Activated T-helper 1 cell treated with anti-CD3 and anti-CD28 coated beads, Interleukin-12 subunit alpha, Interleukin-12 subunit beta, Interleukin-2, Interleukin-4 antibody, amounts not matched to agents 30 ng/mL and 10 ng/mL and 1 ng/mL, durations not matched to agents 14 hours and 24 hours and 36 hours (primary cell): ENCODE measurements at places on chromosomes 13 and 19.

DNA sequence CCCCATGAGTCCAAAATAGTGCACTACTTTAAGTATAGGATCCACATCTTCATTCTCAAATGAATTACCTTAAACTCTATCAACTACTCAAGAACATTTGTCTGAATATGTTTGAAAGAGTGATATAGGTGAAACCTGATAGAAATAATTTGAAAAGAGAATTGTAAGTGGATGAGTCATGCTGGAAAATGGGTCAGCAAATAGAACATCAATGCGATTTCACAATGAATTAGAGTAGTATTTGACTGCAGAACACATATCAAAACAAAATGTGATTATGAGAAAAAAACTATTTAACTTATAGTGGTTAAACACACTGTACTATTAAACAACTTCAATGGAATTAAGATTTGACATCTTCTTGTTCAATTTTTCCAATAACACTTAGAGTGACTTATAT lies 300.6 kb upstream of the KLHL1 start:
- DNase-seq = no peak

GRCh38 chr13:74562381-74562780 lies 428.2 kb upstream of the KLF12 start:
- no peak for DNase-seq

GRCh38 chr19:313988-314815 lies 23.0 kb upstream of the PLPP2 start:
- no peak for DNase-seq

- DNase-seq = no peak
These were observed 253.5 kb downstream of the LHFPL6 start for GRCh38 chr13:39349391-39349960.

GRCh38 chr13:112846411-112847115 lies 122.5 kb upstream of the MCF2L start:
- DNase-seq = no peak

GRCh38 chr13:47241446-47241845 lies 344.6 kb upstream of the HTR2A start:
- DNase-seq = no peak

DNA sequence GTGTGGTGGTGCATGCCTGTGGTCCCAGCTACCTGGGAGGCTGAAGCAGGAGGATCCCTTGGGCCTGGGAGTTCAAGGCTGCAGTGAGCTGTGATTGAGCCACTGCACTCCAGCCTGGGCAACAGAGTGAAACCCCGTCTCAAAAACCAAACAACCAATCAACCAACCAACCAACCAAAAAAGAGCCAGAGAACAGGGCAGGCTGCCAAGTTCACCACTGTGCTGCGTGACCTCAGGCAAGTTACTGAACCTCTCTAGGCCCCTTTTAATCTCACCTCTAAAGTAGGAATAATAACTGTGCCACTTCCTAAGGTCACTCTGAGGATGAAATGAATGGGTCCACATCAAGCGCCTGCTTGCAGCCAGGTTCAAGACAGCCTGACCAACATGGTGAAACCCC lies 16.9 kb downstream of the TJP3 start:
- no peak for DNase-seq

DNA sequence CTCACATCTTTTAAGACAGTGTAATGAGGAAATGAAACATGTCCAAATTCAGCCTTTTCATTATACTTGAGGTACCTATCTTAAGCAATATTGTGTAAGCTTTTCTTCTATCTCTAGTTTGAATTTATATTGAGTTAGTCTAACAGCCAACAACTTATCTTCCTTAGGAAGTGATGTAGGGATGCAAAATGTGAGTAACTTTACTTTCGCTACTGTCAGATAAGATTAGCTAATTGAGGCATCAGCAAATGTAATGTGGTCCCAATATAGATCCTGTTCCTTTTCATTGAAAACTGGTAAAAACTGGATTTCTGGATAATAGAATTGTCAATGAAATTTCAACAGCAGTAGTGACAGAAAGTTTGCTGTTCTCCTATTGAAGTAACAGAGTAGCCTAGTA lies 902.2 kb downstream of the GPC5 start:
- no peak for DNase-seq

GRCh38 chr19:29978080-29978479 lies 36.0 kb downstream of the URI1 start:
- no peak for DNase-seq

DNA sequence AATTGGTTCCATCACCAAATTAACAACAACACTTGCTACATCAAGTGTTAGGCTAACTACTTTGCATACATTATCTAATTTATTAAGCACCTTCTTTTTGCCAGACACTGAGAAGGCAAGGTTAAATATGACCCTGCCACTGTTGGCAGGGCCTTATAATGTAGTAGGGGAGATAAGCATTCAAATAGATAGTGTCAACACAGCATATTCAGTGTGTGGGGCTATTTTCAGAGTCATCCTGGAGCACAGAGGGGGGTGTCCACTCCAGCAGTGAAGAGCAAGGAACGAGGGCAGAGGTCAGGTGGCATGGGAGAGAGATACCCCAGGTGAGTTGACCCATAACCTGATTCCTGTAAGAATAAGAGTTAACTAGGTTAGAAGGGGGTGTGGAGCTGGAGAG lies 121.6 kb downstream of the COG6 start:
- no peak for DNase-seq

- DNase-seq = no peak
These were observed 13.2 kb downstream of the MEX3D start for GRCh38 chr19:1554968-1555367.

DNA sequence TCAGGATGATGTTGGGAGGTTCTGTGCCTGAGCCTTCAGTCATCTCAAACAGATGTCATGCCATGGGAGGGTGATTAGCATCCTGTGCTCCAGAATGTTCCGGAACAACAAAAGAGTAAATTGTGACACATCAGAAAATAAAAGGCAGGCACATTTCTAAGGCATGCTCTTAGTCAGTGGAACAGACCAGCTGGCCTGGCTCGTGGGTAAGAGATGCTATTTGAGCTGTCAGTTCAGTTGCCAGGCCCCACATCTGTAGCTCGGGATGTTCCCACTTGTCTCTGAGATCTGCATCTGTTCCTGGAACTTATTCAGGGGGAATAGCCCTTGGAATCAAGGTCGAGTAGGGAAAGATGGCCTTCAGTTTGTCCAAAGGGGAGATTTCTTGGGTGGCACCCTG lies 26.0 kb downstream of the OLFM4 start:
- DNase-seq = no peak

DNA sequence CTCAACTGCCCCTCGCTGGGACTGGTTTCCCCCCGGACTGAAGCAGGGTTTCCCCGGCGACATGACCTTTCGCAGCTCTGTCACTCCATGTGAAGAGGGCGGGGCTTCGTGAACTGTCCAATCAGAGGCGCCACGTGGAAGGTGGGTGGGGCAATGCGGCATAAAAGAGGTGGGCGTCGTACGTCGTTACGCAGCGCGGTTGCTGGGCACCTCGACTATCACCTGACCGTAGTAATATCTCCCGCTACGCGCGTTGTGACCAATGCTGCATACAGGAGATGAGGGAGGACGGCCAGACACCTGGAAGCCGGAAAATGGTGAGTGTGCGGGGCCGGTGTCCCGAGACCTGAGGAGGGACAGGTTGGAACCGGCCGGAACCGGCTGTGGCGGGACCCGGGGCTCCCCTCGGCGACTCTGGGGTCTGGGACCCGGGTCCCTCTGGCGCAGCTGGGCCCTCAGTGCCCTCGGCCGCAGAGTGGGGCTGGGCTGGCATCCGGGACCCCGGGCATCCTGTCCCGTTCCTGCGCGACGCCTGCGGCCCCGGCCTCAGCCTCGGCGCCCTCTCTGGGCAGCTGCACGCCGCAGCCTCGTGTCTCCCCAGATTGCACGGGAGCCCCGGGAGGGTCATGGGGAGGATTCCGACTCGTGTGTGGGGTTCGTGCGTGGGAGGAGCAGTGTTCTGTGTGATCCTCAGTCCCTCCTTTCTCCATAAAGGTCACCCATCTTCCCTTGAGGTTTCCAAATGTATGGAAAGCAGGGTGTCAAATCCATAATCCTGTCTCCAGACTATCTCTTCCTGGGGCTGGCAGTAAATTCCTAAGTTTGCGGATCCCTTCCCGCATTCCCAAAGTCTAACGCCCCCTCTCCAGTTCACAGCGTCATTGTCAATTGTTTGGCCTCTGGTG lies 32.2 kb downstream of the ZNF136 start:
- DNase-seq = no peak

GRCh38 chr13:112938680-112939079 lies 30.3 kb upstream of the MCF2L start:
- no peak for DNase-seq

DNA sequence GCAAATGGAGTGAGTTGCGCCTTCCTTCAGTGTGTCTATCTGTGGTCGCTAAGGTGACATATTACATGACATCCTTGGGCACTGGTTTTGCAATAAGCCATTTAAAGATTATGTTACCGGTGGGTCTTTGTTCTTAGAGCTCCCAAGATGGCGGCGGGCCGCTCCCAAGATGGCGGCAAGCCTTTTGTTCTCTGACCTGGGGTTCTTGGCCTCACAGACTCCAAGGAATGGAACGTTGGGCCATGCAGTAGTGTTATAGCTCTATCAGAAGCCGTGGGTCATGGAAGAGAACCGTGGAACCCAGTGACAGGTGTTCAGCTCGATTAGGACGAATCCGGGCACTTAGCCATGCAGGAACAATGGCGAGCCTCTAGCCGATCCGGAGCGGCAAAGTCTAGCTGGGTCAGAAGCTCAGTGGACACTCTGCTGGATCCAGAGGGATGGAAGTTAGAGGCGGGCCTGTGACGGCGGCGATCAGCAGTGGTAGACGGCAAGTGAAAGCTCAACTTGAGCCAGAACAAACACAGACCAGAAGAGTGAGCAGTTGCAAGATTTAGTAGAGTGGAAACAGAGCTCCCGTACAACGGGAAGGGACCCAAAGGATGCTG lies 188.6 kb downstream of the TEX29 start:
- no peak for DNase-seq

DNA sequence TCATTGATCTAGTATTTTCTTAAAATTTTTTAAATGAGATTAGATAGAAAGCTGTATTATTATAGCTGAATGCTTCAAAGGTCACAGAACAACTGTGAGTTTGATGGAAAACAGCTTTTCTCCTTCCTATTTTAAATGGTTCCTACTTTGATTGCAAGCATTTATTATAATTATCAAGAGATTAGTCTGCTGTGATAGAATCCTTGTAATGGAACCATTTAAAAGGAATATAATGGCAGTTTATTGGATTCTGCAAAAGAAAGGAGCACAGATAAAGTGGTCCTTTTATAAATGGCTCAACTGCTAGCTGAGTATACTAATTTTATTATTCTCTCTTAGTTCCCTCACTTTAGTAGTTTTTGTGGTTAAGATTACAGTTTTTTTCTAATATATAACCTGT lies 87.0 kb downstream of the MAB21L1 start:
- DNase-seq = no peak

- no peak for DNase-seq
These were observed at the start of gene A1BG for GRCh38 chr19:58352760-58353671. TSS of gene A1BG (minus strand) at chr19:58353492. CDS start at chr19:58353437, 55 bp downstream.

DNA sequence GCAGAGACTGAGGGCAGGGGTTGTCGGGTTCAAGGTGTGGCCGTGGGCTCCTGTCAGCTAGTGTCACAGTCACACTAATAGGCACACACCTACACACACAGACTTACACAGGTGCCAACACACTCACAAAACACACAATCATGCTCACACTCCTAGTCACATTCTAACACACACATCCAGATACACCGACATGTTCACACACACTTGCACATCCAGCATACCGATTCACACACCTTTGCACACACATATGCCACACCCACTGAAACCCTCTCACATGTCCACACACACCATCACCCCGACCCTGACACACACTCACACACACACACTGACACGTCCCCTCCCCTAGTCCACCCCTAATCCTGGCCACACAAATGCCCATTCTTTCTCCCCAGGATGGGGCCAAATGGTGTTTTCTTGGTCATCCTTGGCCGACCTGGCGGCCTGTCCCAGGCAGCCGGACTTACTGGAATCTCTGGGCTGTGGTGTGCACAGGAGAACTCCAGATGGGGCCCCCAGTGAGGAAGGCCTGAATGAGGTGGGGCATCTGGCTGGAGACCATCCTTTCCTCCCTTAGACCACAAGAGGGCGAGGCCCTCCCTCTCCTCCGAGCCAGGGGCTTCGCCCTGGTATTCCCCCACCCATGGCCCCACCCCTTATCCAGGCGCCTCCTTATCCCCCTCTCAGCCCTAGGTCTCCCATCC lies 19.1 kb upstream of the PNMA8B start:
- DNase-seq = no peak

- DNase-seq = no peak
These were observed 149.3 kb upstream of the UBL3 start for GRCh38 chr13:29999492-30000369.

- no peak for DNase-seq
These were observed 20.1 kb downstream of the DEDD2 start for GRCh38 chr19:42197375-42197817.

GRCh38 chr19:54548806-54549205 lies 24.8 kb upstream of the LILRA2 start:
- no peak for DNase-seq

DNA sequence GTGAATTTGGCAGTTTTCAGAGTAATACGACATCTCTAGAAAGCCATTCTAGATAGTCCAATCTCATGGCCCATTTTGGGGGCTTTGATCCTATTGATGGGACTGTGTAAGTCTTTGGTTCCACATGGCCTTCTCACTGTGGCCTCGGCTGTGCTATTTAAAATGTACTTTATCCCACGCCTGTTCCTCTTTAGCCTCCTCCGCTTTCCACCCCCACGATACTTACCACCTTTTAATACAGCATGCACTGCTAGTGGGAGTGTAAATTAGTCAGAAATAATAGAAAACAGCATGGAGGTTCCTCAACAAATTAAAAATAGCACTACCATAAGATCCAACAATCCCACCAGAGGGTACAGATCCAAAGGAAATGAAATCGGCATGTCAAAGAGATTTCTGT lies 28.3 kb upstream of the CEBPG start:
- no peak for DNase-seq

- no peak for DNase-seq
These were observed 479.1 kb downstream of the SUCLA2 start for GRCh38 chr13:47521890-47522487.
